ENCODE measurements at places on chromosomes 16 and 17.

GRCh38 chr16:1657841-1658240, 20.2 kb upstream of the JPT2 start:
- no peak for DNase-seq

- DNase-seq: no peak
Observed at GRCh38 chr17:63976702-63977101, 4.0 kb upstream of the SCN4A start.

GRCh38 chr17:6100891-6101500, 30.8 kb downstream of the WSCD1 start:
- DNase-seq: peak; percentile 25

DNA sequence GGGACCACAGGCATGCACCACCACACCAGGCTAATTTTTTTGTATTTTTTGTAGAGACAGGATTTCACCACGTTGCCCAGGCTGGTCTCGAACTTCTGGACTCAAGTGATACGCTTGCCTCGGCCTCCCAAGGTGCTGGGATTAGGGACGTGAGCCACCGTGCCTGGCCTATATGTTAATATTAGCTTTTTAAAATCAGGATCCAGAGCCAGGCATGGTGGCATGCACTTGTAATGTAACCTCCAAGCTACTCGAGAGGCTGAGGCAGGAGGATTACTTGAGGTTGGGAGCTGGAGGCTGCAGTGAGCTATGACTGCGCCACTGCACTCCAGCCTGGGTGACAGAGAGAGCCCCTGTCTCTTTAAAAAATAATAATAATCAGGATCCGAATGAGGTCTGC, 8.5 kb upstream of the ADCY7 start:
- no peak for DNase-seq

DNA sequence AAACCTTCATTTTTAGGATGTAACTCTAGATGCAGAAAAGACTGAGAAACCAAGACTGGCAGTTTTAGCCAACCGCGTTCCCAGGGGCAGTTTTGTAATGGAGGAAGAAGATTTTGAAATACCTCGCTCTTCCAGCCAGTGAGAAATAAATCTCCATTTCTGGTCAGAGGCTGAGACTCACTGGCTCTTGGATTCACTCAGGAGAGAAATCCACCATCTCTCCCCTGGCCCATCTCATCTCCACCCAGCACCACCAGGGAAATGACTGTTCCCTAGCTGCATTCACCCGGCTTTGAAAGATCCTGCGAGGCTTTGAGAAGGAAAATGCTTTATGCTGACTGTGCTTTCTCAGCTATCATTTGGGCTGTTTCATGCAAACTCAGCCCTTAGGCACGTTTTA, 185.2 kb downstream of the SOX9 start:
- no peak for DNase-seq

GRCh38 chr17:20151174-20151573, 142.0 kb downstream of the SPECC1 start:
- no peak for DNase-seq

DNA sequence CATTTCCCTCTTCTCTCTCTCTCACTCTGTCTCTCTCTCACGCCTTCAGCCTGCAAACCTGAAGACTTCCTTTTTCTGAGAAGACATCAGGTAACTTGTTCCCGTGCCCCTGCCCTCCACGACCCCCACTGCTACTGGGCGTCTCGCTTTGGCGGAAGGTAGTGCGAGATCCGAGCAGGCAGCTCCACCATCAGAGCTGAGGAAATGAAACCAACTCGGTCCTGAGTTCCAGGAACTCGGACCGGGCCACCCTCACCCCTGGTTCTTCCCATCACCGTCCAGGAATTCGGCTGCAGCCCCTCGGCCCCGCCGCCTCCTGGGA, 585 bp downstream of the MLKL start:
- DNase-seq: no peak

- DNase-seq: no peak
Observed at GRCh38 chr17:62343764-62344270, 36.5 kb upstream of the EFCAB3 start.

GRCh38 chr17:71866095-71866494, 254.7 kb upstream of the SOX9 start:
- DNase-seq: no peak

GRCh38 chr16:14186795-14187221, 115.7 kb downstream of the MRTFB start:
- no peak for DNase-seq

Measured in NCI-H82 (cell line).